ENCODE measurements at places on chromosomes 11 and 22.
A peak's percentile ranks its signal among the peaks of the same experiment; 100 is the strongest.

DNA sequence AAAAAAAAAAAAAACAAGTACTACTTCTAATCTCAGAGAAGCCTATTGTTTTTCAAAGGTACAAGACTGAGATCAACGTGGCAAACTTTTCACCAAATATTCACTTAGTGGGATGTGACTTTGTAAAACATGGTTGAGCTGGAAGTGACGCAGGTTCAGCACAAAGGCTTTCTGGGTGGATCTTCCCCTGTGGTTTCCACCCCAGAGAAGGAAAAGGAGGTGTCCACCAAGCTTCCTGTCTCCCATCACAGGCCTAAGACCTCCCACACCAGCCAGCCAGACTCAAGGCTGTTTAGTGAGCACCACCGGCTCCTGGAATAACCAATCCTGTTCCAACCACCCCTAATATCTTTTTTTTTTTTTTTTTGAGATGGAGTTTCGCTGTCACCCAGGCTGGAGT lies 5.7 kb downstream of the TMEM184B start:
- no peak for ATAC-seq

GRCh38 chr22:31607696-31608095 lies 54.3 kb downstream of the PISD start:
- no peak for ATAC-seq

DNA sequence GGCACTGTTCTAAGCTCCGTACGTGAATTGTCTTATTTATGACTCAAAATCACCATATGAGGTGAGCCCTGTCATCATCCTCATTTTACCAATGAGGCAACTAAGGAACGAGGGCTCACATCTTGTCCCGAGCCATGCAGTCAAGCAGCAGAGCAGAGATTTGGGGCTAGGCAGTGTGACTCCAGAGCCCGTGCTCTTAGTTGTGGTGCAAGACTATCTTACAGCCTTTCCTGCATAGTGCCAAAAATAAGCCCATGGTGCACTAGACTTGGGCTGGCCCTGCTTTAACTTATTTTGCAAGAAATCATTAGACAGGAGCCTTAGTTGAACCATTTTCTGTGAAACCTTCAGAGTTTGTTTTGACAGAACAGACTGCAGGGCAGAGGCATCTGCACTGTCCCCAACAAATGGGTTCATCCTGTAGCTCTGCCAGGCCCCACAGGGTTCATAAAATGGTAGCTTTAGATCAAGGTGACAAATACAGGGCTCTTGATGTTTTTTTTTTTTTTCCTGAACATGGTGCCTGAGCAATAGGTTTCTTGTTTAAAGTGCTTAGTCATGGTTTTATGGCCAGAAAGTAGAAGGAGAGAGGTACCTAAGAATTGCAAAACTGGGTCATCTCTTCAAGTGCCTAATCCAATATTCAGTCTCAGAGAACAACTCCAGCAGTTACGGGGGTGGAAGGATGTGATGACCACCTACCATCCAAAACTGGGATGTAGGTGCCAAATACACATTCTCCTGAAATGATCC lies 56.6 kb downstream of the BMAL1 start:
- ATAC-seq, result no peak

- ATAC-seq, result no peak
These were observed 47.7 kb downstream of the COMMD9 start for GRCh38 chr11:36241497-36241896.

DNA sequence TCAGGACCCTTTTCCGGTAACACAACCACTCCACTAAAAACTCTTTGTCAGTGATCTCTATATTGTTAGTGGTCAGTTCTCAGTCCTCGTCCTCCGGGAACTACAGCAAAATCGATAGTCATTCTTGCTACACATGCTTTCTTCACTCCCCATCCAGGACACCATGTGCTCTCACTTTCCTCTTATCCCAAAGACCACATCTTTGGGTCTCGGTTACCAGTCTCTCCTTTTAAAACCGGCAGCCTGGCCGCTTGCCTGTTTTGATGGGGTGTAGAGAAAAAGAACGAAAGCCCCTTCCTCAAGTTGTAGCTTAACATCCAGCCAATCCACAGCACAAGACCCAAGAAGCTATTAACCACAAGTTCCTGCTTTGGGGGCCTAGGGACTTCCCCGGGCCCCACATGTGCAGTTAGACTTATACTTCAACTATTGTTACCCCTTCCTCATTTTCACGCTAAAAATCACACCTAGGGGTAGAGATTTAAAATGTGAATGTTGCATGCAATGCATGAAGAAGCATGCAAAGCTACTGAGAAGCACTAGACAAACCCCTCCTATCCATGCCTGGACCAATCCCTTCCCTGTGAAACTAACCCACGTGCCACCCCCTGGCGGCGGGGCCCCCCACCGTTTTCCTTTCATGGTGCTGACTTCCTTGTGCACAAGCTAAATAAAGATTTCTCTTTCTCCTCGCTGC lies 1.5 kb upstream of the TOLLIP start:
- no peak for ATAC-seq

DNA sequence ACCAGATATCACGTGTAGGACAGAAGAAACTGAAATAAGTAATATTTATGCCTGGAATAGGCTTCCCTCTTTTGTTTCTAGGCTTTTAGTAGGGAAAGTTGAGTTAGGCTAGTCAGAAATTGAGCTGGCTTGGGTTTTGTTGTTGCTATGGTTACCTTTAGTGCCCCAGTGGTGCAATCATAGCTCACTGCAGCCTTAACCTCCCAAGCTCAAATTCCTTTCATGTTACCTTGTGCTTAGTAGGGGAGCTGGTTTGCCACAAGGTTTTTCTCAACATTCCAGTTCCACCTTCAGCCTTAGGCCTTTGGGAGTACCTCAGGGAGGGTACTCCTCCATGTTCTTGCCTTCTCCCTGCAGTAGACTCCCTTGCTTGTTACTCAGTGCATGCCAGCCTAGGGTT lies 69.1 kb upstream of the SUSD2 start:
- no peak for ATAC-seq

DNA sequence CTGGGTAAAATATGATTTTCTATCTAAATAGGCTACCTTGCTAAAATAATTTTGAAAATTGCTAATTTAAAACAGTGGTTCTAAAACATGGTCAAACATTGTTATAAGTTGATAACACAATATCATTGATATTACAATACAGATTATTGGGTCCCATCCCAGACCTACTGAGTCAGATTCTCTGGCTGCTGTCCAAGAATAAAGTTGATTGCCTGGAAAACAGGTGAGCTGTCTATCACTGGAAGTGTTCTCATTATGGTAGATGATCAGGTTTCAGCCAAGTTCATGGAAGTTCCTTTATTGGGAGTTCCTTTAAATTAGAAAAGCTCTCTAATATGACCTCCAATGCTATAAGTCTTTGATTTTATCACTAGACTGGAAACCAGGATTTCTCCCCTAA lies 52.3 kb downstream of the SC5D start:
- no peak for ATAC-seq

DNA sequence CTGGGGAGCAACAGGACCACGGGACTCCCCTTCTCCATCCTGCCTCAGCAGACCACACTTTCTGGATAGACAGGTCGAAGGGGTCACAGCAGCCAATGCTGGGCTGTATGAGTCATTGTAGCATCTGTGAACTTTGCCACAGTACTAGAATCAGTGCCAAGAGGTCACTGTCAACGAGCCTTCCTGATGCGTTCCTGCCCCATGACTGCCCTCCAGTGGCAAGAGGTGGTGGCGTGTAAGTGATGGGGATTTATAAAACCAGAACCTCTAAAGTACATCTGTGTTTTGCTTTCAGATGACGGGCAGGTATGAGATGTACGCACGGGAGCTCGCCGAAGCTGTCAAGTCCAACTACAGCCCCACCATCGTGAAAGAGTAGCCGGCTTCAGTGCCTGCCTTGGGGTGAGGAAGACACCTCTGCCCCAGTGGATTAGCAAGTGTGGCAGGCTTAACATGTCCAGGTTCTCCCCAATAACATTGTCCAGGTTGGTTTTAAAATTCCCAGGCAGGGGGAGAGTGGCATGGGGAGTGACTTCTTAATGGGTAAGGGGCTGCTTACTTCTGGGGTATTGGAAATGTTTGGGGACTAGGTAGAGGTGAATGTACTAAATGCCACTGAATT lies 29.4 kb downstream of the GUCD1 start:
- peak; percentile 67 for ATAC-seq

DNA sequence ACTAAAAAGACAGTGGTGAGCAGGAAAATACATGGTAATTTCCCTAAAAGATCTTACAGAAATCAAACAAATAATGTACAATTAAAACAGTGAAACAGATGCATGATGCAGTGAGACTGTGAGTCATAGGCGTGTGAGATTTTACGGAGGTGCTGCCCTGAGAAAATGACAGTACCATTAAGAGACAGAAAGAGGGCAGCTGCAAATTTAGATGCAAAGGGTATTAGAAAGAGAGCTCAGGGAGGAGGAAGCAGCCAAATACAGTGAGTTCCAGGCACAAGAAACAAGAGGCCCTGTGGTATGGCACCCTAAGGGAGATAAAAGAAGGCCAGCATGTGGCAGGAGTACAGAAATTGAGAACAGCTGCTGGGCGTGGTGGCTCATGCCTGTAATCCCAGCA lies 88.5 kb upstream of the FIBIN start:
- peak; percentile 83 for ATAC-seq

- peak; percentile 65 for ATAC-seq
These were observed 753 bp downstream of the STX3 start for GRCh38 chr11:59755701-59756557.

- ATAC-seq, result peak; percentile 94
These were observed 18.5 kb downstream of the CD5 start for GRCh38 chr11:61120706-61121191.

- ATAC-seq, result no peak
These were observed 4.7 kb downstream of the ZDHHC13 start for GRCh38 chr11:19121646-19122045.

DNA sequence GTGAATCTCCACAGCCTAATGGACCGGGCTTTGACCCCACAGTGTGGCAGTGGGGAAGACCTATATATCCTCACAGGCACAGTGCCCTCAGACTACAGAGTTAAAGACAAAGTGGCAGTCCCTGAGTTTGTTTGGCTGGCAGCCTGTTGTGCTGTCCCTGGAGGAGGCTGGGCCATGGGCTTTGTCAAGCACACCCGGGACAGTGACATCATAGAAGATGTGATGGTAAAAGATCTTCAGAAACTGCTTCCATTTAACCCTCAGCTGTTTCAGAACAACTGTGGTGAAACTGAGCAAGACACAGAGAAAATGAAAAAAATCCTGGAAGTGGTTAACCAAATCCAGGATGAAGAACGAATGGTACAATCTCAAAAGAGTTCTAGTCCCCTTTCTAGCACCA lies 39.0 kb downstream of the ENDOD1 start:
- ATAC-seq, result no peak

DNA sequence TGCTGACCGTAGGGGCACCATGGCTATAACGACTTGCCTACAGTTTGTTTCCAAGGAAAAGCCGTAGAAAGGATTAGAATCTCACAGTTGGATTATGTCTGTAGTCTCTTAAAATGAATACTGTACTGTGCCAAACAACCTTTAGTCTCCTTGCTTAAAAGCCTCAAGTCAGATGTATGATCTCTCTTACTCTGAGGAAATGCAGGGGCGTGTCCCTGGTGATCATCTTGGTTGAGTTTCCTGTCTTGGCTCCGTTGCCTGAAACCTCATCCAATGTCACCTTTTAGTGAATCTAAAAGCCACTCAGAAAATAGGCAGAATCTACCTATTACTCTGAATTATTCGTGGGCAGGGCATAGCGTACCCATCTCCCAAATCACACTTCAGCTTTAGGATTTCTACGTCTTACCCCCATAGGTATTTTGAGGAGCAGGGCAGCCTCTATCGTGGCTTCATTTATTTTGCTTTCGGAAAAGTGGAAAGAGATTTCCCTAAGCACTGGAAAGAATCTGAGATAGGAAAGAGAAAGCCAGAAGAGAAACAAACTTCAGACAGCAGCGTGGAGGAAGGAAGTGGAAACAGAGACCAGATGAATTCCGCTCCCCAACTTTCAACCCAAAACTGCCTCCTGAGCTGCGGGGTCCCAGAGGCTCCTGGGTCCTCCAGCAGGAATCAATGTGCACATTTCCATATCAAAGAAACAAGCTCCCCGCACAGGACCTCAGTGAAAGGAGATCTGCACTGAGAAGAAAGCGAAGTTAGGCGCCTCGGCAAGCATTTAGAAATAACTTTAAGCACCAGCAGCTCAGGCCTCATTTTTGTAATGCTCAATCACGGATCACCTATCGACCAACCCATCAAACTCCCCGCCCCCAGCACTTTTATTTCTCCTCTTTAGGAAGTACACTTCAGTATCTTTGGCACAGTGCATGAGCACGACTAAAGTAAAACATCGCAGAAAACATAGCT lies 245.8 kb downstream of the ETS1 start:
- no peak for ATAC-seq

GRCh38 chr22:42385696-42386095 lies 46.5 kb downstream of the NFAM1 start:
- ATAC-seq, result no peak

DNA sequence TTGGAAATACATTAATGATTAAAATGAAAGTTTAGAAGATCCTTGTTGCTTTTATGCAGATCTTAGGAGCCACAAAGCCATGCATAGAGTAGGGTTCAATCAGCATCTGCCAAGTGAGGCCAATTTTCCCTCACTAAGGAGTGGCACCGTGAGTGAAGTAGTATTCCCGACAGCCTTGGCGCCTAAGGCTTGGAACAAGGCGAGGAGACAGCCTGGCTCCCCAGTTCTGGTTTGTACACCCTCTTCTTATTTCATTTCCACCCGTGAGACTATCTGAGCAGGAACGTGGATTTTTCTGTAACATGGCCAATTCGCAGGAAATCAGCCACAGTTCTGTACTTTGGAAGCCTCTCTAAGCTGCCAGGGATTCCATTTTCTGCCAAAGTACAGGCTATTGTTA lies 22.6 kb downstream of the FADS2 start:
- no peak for ATAC-seq

GRCh38 chr22:50217543-50218152 lies 16.8 kb downstream of the SELENOO start:
- ATAC-seq, result no peak

DNA sequence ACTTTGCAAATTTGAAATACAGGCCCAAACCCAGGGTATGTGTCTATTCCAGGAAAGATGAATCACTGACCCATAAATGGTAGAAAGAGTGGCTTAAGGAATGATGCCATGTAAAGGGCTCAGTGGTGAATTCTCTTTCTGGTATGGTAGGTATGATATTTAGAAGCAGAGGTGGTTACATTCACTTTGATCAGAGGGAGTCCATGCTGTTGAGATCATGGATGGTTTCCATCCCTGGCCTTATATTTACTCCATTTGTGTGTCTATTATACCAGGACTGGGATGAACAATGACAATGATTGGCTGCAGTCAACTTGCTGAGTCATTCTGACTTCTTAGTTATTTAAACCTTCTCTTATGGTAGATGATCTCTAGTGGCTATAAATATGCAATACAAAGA lies 419.8 kb upstream of the LRRC4C start:
- no peak for ATAC-seq

- no peak for ATAC-seq
These were observed 81.1 kb upstream of the CHRM4 start for GRCh38 chr11:46472662-46472994.

Data from motor neuron (in vitro differentiated cells).